Stimulated activated CD8-positive, alpha-beta memory T cell treated with anti-CD3 and anti-CD28 coated beads, Interleukin-15, amount 100 ng/mL, for 4 hours (primary cell): ENCODE measurements at places on chromosomes 12 and 14.

GRCh38 chr12:47822401-47822800, 2.7 kb upstream of the HDAC7 start:
- no peak for DNase-seq

GRCh38 chr14:50676814-50677516, 8.9 kb upstream of the SAV1 start:
- no peak for DNase-seq

- DNase-seq = no peak
Observed at GRCh38 chr12:98162906-98163678, 352.3 kb upstream of the TMPO start.

GRCh38 chr12:20366776-20367409, 1.4 kb upstream of the PDE3A start:
- no peak for DNase-seq

DNA sequence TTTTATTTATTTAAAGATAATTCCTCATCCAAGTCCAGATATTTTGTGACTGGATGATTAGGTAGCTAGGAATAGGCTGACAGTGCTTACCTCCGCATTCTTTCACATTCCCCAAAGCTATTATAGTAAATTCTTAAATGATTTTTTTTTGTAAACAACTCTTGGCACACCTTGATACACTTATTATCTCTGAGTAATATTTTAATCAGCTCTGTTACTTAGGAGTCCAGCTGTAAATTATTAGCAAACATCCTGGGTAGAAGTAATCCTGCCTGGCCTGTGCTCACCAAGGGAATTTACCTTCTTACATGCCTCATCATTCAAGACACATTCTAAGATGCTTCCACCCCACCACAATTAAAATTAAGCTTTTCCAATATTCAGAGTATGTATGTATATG, 186.1 kb downstream of the SLC2A13 start:
- no peak for DNase-seq

DNA sequence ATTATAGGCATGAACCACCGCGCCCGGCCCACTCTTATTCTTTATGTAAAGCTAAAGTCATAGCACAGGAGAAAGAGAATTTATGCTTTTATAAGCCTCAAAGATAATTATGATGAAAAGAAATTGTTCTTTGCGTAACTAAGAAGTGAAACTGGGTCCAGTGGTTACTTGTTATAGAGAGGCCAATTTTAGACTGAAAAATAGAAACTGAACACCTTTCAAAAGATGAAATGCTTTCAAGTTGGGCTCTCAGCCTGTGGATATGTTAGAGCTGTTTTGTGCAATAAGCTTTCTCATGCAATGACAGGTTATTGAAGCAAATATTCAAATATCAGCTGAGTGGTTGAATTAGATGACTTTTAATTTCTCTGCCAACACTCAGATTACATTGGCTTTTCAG, 7.9 kb downstream of the TMEM253 start:
- DNase-seq = no peak

DNA sequence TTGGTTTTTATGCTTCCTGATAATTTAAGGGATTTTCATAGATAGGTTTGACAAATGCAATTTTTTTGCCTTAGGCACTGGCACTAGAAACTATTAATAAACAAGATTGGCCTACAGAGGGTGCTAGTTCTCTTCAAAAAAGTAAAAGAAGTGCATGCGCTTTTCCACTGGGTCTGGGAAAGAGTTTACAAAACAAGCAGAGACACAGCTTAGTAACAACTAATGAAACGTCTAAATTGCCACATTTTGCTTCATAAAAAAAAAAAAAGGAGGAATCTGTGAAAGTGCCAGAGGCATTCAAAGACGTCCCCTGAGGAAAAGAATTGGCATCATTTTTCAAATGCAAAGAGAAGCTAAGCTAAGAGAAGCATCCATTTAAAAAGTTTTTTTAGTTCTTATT, 58.3 kb upstream of the EEA1 start:
- DNase-seq = no peak

- DNase-seq = no peak
Observed at GRCh38 chr12:58463051-58463450, 457.3 kb downstream of the LRIG3 start.

DNA sequence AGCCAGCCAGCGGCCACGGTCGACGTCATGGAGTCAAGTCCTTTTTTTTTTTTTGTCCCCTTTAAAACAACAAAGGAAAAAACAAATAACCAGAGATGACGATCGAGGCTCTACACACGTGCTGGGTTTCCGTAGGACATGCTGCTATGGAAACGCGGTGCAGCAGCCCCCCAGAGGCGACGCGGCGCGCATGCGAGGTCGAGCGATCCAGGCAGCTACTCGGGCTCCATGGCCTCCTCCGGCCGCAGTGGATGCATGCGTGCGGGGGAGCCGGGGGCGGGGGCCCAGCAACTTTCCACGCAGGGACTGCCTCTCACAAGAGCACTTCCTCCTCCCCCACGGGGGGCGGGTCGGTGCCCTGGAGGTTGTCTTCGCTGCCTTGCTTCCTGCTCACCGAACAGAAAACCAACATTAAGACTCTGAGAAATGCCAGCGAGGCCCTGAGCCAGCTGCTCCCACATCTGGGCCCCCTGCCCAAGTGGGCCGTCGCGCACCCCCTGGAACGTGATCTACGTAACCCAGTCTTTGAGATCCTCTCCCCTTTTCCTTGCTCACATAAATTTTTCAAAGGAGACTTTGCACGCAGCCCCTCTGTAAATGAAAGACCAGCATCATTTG, 30.7 kb downstream of the P2RX4 start:
- DNase-seq = peak; percentile 81

- DNase-seq = no peak
Observed at GRCh38 chr12:53696655-53697331, 20.9 kb upstream of the ATP5MC2 start.

DNA sequence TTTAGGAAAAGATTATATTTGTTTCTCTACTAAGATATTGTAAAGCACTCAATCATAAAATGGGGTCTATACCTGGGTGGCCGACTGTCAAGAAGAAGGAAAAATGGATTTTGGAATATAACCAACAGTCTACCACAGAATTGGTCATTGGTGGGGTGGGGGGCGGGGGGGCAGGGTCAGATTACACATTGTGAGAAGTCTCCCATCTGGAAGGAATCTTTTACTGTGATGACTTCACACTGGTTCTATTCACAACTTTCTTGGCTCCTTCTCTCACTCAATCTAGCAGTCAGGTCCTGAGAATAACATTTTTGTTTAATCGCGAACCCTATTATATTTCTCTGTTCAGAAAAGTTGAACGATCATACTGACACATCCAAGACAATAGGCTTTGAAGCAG, 8.7 kb upstream of the CLEC4E start:
- DNase-seq = no peak

DNA sequence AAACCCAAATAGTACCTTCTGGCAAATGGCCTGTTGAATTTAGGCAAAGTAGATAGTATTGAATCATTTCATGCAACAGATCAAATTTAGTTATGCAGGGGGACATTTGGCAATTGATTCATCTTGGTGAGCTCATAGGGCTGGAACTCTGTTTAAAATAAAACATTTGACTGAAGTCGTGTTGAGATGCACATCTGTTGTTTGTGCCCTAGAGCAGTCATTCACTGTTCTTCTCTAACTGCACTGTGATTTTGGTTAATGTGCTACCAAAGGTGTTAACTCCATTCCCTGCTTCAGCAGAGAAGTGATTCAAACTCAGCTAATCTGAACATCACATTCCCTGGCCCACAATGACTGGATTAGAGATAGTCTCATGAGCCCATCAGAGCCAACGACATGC, 44.0 kb upstream of the CSRP2 start:
- DNase-seq = no peak

DNA sequence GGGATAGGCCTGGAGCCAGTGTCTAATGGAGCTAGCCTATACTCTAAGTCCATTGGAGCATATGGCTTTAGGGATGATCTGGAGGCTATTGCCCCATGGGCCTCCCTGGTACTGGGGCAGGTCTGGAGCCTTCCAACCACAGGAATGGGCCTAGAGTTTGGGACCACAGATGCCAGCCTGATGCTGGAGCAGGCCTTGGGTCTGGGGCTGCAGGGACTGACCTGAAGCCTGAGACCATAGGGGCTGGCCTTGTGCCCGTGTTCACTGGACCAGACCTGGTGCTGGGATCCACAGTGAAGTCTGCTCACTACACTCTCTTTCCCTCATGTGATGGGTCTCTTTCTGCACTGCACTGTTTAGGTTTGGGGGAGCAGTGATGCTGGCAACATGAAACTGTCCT, 95.0 kb downstream of the KLHL28 start:
- no peak for DNase-seq

DNA sequence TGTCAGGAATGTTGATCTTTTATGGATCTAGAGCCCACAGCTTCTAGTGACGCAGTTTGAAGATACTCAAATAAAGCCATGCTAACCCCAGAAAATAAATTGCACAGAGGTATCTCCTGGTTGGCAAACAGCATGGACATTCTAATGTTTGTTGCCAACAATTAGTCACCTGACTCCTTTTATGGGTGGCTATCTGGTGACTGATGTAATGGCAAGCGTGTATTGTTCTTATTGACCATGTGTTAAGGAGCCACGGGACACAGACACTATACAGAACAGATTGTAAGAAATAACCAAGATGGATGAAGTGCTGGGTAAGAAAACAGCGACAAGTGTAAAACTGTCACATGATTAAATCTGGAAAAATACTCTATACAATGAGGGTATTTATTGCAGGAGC, 401.3 kb upstream of the PDE3A start:
- DNase-seq = no peak

DNA sequence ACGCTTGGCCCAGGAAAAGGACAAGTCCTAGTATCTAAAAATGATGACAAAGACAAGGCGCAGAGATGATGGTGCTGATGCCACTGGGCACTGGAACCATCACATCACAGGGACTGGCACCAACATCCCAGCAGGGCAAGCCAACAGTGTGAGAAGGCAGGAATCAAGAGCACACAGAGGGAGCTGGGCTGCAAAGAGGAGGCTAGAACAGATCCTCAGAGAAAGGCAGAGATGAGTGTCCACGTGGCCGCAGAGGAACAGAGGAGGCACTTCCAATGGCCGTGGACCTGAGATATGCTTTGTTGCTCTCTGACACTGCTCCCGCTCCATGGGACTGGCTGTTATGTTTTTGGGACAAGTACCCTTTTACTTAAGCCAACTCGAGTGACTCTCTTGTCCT, 17.9 kb downstream of the FOXN3 start:
- DNase-seq = no peak

- no peak for DNase-seq
Observed at GRCh38 chr14:95380350-95381042, 60.8 kb upstream of the CLMN start.

- no peak for DNase-seq
Observed at GRCh38 chr12:5430641-5431603, 986 bp upstream of the NTF3 start.

GRCh38 chr12:19125325-19125724, 4.2 kb upstream of the PLEKHA5 start:
- DNase-seq = no peak

DNA sequence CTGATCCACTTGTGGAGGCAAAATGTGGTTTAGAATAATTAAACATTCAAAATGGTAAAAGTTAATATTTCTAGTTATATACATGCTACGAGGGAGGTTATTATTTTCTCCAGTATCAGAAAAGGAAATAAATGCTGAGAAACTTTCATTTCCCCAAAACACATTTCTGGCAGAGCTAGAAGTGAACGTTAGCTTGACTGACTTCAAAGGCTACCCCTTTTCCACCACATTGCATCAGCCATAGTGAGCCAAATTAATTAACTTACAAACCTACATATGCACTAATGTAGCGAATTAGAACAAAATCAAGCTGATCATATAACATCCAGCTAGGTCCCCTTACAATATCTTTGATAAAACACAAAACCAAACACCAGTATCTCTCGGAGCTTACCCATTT, 49.3 kb upstream of the RERGL start:
- DNase-seq = no peak

DNA sequence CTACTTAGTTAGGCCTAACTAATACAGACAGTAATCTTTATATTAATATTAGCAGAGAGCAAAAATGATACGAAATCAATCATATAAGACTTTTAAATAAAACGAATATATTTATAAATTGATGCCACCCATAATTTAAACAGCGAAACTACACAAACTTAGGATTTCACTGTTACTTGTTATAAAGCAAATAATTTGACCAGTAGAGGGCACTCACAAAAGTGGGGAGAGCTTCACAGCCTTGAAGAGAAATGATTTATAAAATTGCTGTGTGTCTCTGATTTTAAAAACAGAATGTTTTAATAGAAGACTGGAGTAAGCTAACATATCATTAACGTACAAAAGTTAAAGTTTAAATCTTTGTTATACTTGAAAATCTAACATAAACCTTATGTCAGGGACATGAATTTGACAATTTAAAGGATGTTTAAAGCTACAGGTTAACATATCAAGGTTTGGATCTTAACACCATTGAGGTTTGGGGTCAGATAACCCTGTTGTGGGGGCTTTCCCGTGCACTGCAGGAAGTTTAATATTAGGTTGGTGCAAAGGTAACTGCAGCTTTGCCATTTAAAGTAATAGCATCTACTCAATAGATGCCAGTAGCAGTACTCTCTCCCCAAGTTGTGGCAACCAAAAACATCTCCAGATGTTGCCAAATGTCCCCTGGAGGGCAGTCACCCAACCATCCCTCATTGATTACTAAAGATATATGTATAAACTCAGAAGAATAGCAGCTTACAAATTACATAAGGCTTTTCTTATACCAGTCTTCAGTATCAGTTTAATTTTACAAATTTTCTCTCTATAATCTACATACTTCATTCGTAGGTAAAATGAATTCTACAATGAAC, 9.3 kb downstream of the KRAS start:
- no peak for DNase-seq

DNA sequence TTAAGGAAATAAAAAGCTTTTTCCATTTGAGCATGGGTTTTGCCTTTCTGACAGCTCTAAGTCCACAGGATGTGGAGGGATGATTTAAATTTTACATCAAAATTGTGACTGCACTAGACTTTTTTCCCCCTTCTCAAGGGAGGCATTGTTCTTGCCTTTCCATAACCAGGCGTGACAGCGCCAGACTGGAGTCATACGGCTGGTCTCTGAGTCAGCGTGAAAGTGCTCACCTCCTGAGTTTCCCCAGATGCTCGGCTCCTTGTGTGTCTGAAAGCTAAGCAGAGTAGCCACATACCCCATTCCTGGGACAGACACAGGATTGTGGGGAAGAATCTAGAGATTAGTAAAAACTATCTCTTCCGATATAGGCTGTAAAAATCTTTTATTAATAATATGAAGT, 43.1 kb downstream of the SOX5 start:
- no peak for DNase-seq

DNA sequence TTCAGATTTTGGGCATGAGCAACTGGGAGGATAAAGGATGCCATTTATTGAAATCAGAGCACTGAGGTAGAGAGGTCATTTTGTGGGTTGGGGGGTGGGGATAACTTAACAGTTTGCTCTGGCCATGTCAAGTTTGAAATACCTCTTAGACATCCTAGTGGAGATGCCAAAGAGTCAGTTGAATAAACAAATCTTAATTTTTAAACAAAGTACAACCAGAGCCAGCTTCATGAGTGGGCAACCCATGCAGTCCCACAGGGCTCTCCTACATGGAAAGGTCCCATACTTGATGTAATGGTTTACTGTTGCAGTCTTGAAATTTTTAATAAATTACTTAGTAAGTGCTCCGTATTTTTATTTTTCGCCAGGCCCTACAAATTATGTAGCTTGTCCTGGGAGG, 81.2 kb downstream of the ANO4 start:
- DNase-seq = no peak

GRCh38 chr14:92507174-92507768, 6.3 kb upstream of the RIN3 start:
- no peak for DNase-seq
